ENCODE measurements at places on chromosomes 5 and 9. TPM values are rescaled to one million over a fixed set of nuclear protein-coding genes. Genes with fewer than 3 reads are reported as not detected.

- no peak for DNase-seq
Measured at GRCh38 chr5:177116631-177117373, 16.8 kb upstream of the NSD1 start.

PHF24 gene
- 36.0 TPM for total RNA-seq

GRCh38 chr5:116675626-116675910 lies 100.9 kb upstream of the SEMA6A start:
- no peak for DNase-seq

DNA sequence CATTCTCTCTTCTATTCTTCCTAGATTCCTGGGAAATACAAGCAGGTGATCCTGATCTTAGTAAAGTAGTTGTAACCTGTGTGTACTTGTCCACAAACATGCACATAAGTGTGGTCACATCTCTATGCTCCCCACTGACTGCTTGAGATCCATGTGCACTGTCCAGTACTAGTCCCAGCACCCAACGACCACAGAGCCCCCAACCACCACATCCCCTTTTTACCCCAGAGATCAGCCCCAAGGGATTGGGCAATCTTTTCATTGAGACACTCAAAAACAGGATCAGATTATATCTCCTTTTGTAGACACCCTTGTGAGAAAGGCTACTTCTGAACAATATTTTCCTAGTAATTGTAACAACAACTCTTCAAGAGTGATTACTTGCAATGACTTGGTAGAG lies 240.6 kb downstream of the ACTL7B start:
- no peak for DNase-seq

PCYOX1L gene
- 15.7 TPM for total RNA-seq

DNA sequence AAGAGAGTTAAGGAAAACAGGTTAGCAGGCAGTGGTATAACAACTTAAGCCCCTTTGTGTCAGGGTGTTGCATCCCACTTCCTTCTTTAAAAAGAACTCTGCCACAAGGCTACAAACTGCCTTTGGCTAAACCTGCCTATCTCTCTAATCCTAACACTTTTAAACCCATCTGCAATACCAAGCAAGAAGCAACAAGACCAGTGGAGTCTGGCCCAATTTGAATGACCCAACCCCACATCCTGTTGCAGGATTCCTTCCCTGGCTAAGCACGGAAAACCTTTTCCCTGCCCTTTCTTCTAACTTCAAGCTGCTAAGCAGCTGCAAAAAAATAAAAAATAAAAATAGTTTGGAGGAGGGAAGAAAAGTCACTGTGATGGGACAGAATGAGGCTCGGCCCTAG lies 27.1 kb downstream of the ABCA1 start:
- DNase-seq, result no peak

DNA sequence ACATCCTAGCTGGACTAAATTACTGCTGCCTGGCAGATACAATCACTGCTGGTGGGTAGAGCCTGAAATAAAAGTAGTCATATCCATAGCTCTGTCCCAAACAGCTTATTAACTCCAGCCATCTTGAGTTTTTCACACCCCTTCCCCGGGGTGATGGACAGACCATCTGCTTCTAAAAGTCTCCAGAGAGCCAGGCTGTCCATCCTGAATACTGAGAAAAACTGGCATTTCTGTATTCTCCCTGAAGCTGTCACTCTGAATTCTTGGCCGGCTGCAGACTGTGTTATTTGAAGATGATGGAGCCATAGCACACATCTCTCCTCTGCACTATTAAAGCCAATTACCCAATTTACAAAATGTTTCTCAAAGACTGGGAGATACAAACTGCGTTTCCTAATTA lies 118.6 kb downstream of the GABBR2 start:
- peak; percentile 32 for DNase-seq

DNA sequence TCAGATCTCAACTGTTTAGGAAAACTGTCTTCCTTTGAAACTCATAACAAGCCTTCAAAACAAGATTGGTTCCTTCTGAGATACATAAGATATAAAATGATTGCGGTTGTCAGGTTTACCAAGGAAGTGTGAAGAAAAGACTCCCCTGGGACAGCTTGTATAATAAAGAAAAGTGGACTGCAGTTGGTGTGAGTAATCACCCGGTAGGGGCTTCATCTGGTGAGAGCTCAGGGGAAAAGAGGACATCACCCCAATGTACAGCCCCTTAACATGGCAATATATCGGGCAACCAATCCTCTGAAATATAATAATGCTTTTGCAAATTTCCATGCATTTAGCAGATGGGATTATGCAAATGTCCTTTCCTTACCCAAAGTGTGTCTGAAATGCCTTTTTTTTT lies 216.5 kb upstream of the KLF9 start:
- no peak for DNase-seq

PFN3 gene
- total RNA-seq, result not detected

All from spinal cord (tissue), 10 donors.